ENCODE measurements at places on chromosomes 4 and X. TPM values are rescaled to one million over a fixed set of nuclear protein-coding genes. Genes with fewer than 3 reads are reported as not detected.

The AIMP1 gene
- total RNA-seq: 20.3 TPM

The HELT gene
- total RNA-seq: 1.6 TPM

The RIPPLY1 gene
- total RNA-seq: not detected

The TMPRSS11F gene
- not detected for total RNA-seq

The SHROOM4 gene
- 3.8 TPM for total RNA-seq

The SH3D19 gene
- total RNA-seq: 13.1 TPM

The CXCL11 gene
- total RNA-seq: not detected

The GAGE12H gene
- total RNA-seq: not detected

The NAP1L2 gene
- total RNA-seq: 19.7 TPM

The AFF2 gene
- 124 TPM for total RNA-seq

The ADRA2C gene
- 2.2 TPM for total RNA-seq

The P2RY4 gene
- total RNA-seq: 0.63 TPM

The NKAP gene
- total RNA-seq: 8.5 TPM

The SSX4 gene
- not detected for total RNA-seq

The L1CAM gene
- 195 TPM for total RNA-seq

The GAGE1 gene
- total RNA-seq: not detected

The ELF2 gene
- total RNA-seq: 143 TPM

The MAB21L2 gene
- not detected for total RNA-seq

The ZFP92 gene
- total RNA-seq: 1.9 TPM

The VCX gene
- not detected for total RNA-seq

The GUCY1B1 gene
- 36.9 TPM for total RNA-seq

The C4orf50 gene
- total RNA-seq: 28.2 TPM

The APLN gene
- 3.1 TPM for total RNA-seq

The MID2 gene
- total RNA-seq: 12.2 TPM

The CCKAR gene
- 0.31 TPM for total RNA-seq

The GPR34 gene
- total RNA-seq: 5.6 TPM

The DUX4 gene
- not detected for total RNA-seq

The PABPC5 gene
- 8.1 TPM for total RNA-seq

The SCML2 gene
- 13.1 TPM for total RNA-seq

The SMIM43 gene
- 0.94 TPM for total RNA-seq

The SMIM31 gene
- not detected for total RNA-seq

The DLG3 gene
- 97.7 TPM for total RNA-seq

The UCP1 gene
- not detected for total RNA-seq

The ANAPC10 gene
- total RNA-seq: 68.9 TPM

The SYTL5 gene
- total RNA-seq: 2.2 TPM

The MAGEA2B gene
- not detected for total RNA-seq

The GPR82 gene
- total RNA-seq: not detected

The BGN gene
- 4.7 TPM for total RNA-seq

The AFP gene
- 0.31 TPM for total RNA-seq

The ETNPPL gene
- not detected for total RNA-seq

The CSN1S1 gene
- not detected for total RNA-seq

The ABCB7 gene
- total RNA-seq: 47.9 TPM

The COX7B2 gene
- not detected for total RNA-seq

The ZMAT1 gene
- total RNA-seq: 22.8 TPM

The PDCL2 gene
- not detected for total RNA-seq

The RAB9B gene
- 42.9 TPM for total RNA-seq

The CFI gene
- total RNA-seq: 1.6 TPM

Data from parietal lobe (tissue), 2 donors.